ENCODE measurements at places on chromosomes 4 and X.

- peak; percentile 56 for DNase-seq
Measured at GRCh38 chrX:136711147-136711546, 63.2 kb downstream of the CD40LG start.

GRCh38 chr4:8117278-8117682 is 41.3 kb downstream of the ABLIM2 start:
- DNase-seq, result peak; percentile 75

GRCh38 chrX:109344101-109344500 is 137.8 kb downstream of the GUCY2F start:
- DNase-seq, result no peak

- DNase-seq, result no peak
Measured at GRCh38 chr4:66034671-66035070, 364.4 kb upstream of the EPHA5 start.

DNA sequence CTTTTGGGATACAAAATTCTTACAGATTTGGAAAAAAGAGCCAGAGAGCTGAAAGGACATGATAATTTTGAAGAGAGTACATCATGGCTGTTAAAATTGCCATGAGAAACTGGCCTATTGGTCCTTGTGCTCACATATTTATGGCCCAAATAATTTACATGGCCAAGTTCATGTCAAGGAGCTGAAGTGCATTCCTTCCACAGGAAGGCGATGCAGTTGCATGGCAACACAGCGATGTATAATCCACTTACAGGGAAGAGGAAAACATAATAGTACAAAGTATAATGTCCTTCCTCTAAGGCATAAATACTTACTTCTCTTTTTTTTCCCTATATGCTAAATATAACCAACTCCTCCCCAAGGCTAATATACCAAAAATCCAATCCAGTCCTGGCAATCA is 914.5 kb upstream of the AGA start:
- DNase-seq, result no peak

DNA sequence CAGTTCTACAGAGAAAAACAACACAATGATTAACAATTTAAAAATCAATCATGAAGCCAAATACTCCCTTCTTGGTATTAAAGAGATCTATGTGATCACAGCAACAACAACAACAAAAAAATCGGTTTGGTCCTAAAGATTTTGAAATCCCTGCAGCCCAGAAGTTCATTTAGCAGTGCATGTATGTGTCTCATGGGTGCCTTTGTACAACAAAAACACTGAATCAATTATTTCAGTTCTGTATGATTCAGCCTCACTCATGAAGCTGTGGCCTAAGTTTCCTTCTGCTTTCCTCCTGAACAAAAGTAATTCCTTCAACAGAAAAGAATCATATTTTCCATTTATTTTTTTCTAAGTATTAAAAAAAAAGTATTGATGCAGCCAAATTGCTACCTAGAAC is 393.4 kb upstream of the NDST3 start:
- DNase-seq, result no peak

- DNase-seq, result peak; percentile 11
Measured at GRCh38 chrX:38717871-38718270, 83.4 kb upstream of the MID1IP1 start.

- no peak for DNase-seq
Measured at GRCh38 chrX:93594780-93595179, 78.6 kb downstream of the NAP1L3 start.

GRCh38 chrX:153970357-153971123 is 1.1 kb downstream of the HCFC1 start:
- DNase-seq, result peak; percentile 66

DNA sequence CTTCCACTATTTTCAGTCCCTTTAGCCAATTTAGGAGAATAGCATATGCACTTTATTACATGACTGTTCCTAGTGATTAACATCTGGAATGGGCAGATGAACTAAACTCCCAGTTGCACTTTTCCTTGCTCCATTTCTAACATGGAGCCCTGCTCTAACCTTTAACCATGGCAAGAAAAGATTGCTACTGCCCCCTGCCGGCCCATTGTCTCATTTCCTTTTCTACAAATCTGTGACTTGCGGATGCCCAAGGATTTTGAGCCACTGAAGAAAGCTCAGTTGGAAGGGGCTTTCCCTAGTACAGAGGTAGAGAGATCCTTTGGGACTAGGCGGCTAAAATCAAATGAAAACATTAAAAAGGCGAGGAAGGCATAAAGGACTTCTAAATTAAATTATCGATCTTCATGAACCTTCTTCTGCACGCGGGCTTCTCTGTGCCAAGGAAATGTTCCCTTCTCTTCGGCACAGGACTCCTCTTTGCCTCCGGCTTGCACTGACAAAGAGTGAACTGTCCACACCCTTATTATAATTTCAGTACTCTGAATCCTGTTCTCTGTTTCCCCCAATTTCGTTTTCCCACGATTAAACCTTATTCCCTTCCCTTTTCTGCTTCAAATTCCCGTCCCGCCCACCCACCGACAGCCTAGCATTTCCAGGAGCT is 577 bp upstream of the GLRA2 start:
- DNase-seq, result peak; percentile 62

DNA sequence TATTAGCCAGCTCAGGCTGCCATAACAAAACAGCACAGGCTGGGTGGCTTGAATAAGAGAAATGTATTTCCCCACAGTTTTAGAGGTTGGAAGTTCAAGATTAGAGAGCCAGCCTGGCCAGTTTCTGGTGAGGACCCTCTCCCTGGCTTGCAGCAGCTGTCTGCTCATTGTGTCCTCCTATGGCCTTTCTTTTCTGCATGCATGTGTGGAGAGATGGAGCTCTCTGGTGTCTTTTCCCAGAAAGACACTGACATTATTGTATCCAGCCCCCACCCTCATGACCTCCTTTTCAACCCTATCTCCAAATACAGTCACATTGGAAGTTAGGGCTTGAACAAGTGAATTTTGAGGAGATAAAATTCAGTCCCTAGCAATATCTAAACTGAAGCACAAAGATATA is 263.8 kb upstream of the PABPC4L start:
- no peak for DNase-seq

DNA sequence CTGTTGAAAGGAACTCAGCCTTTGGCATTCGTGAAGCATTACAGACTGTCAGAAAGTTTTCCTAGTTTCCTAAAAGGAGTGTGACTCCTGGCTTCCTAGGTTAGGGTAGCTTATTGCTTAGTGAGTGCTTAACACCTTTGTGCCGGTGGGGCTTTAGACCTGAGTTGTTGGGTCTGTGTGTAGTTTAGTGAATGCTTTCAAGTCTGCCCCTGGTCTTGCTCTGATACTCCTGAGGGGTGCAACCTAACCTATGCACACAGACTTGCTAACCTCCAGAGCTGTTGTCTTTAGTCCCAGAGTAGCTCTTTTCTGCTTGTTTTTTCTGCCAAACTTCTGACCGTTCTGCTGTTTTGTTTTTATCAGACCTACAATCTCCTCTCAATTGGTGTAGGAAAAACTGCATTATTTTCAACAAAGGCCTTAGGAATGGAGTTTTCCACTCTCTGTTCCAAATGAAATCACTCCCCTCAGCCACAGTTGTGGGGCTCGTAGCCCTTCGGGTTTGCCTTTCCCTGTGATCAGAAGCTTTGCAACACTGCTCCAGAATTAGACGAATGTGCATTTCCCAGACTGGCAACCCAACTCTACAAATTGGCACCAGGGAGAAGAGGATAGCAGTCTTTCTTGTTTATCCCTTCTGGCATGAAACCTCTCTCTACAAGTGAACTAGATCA is 1399.1 kb upstream of the PCDH7 start:
- no peak for DNase-seq

GRCh38 chrX:40109288-40110008 is 11.7 kb upstream of the BCOR start:
- peak; percentile 29 for DNase-seq

- DNase-seq, result no peak
Measured at GRCh38 chr4:33054656-33055196, 2334.6 kb downstream of the PCDH7 start.

DNA sequence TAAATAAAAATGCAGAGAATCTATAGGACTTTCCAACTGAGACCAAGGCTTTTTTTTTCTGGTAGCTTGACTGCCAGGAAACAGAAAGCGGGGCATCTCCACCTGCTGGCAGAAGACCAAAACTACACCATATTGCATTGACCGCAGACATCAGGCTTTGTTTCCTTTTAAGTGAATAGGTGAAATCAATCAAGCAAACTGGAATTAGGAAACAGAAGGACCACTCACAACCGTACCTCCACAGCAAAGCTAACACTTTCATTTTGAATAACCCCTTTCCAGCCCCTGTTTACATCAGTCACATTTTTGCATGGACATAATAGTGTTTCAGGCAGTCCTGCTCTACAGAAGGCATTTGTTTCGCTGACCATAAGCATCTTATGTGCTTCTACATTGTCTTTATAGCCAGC is 218.2 kb downstream of the IDS start:
- peak; percentile 27 for DNase-seq

DNA sequence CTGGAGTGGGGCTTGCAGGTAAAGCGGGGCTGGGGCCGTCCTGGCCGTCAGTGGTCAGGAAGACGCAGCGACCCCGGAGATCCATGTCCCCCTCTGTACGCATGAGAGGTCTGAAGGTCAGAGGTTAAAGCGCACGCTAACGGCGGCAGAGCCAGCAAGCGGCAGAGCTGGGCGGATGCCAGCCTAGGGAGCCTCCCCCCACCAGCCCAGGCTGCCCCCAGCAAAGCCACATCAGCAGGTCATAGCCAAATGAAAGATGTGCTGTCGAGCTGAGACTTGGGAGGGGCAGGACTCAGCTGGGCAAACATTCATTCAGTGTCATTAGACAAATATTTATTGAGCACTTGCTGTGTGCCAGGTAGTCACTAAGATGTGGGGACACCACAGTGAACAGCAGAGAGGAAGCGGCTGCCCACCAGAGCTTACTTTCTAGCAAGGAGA is 593 bp upstream of the JAKMIP1 start:
- peak; percentile 21 for DNase-seq

- DNase-seq, result no peak
Measured at GRCh38 chrX:57752866-57753265, 72.8 kb upstream of the NLRP2B start.

DNA sequence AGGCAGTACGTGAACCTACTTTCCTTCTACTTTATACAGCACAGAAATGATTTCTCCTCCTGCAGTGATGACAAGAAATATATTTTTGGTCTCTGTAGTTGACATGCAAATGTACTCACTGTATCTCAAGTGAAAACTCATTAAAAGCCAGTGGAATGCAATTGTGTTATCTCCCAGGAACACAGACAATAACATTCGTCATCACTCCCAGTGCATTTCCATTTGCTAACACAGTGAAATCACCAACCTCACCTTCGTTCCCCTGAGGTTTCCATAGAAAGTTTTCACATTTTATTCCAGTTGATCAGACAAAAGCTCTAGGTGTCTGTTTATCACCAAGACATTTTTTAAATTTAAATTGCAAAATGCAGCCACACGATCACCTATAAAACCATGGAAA is 2.5 kb upstream of the SPANXD start:
- no peak for DNase-seq

DNA sequence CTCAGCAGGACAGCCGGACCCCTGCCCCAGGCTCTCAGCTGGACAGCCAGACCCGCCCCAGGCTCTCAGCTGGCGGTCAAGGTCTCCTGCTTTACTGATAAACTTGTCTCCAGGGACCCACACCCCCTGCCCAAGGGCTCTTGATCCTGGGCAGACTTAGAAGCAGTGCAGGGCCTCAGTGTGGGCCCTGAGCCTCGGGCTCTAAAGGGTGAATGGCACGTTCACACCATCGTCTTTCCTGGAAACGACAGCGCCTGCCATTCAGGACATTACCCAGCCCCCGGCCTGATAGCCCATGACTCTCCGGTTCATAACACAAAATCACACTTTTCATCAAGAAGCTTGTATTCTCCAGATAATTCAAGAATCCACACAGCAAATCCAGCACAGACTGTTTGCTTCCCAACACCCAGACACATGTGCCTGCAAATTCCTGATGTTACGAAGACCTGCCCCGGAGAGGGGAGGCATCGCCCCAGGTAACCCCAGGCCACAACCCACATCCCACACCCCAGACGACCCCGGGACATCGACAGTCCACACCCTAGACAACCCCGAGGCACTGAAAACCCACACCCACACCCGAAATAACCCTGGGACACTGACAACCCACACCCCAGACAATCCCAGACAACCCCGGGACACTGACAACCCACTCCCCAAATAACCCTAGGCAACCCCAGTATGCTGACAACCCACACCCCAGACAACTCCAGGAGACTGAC is 136.8 kb downstream of the FAM53A start:
- DNase-seq, result no peak

- DNase-seq, result peak; percentile 62
Measured at GRCh38 chr4:163378661-163379060, 35.0 kb downstream of the NPY5R start.

GRCh38 chr4:181656748-181657147 is 586.5 kb upstream of the TENM3 start:
- no peak for DNase-seq

- no peak for DNase-seq
Measured at GRCh38 chr4:78885598-78885997, 53.6 kb downstream of the PAQR3 start.

GRCh38 chr4:174434455-174434854 is 87.8 kb downstream of the HPGD start:
- DNase-seq, result no peak

DNA sequence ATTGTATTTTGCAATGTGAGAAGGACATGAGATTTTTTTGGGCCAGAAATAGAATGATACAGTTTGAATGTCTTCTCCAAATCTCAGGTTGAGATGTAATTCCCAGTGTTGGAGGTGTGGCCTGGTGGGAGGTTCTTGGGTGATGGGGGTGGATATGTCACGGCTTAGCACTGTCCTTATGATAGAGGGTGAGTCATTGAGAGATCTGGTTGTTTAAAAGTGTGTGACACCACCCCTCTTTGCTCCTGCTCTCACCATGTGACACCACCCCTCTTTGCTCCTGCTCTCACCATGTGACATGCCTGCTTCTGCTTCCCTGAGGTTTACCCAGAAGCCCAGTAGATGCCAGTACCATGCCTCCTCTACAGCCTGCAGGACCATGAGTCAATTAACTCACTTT is 1226.9 kb downstream of the PCDH7 start:
- peak; percentile 37 for DNase-seq

DNA sequence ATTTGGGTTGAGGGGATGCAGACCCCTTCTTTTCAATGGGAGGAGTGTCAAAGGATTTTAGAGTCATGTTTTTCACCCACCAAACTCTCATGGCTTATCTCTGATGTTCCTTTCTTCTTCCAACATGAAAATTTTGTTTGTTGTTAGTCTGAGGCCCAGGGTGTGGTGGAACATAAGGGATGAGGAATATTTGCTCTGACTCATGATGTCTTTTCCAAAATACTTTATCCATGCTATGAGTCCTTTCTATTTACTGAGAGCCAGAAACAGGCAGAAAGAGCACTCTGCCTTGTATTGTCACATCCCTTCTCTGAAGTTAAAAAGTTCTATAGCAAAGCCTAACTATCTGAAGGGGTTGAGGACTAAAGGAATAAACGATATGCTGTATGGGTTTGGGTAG is 61.6 kb upstream of the GYPA start:
- DNase-seq, result no peak

DNA sequence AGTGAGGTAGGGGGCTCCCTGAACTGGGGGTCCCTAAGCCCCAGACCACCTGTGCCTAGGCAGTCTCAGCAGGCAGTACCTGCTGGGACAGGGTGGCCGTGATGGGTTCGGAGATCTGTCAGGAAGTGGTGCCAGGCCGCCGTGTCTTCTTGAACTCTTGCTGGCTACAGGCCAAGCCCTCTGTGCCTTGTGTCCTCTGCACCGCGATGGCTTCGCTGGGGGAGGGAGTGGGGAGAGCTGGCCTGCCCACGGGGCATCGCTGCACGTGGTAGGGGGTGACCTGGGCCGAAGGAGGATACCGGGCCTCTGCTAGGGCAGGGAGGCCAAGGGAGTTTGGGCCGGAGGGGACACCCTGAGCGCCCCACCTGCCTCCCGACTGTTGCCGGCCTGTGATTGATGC is 96.7 kb upstream of the NKX1-1 start:
- no peak for DNase-seq
